ENCODE measurements at places on chromosomes 11 and 22.

DNA sequence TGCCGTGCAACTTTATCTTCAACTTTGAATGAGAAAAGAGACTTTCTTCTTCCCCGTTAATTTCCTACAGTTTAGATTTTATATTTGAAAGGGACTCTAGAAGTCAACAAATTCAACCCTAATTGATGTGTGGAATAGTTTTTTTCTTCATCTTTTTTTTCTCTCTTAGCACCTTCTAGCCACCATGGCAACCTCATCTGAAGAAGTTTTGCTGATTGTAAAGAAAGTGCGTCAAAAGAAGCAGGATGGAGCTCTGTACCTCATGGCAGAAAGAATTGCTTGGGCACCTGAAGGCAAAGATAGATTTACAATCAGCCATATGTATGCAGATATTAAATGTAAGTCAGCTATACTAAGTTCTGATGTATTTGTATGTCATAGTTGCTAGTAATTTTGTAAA lies 10.5 kb downstream of the GTF2H1 start:
- DNase-seq = no peak

DNA sequence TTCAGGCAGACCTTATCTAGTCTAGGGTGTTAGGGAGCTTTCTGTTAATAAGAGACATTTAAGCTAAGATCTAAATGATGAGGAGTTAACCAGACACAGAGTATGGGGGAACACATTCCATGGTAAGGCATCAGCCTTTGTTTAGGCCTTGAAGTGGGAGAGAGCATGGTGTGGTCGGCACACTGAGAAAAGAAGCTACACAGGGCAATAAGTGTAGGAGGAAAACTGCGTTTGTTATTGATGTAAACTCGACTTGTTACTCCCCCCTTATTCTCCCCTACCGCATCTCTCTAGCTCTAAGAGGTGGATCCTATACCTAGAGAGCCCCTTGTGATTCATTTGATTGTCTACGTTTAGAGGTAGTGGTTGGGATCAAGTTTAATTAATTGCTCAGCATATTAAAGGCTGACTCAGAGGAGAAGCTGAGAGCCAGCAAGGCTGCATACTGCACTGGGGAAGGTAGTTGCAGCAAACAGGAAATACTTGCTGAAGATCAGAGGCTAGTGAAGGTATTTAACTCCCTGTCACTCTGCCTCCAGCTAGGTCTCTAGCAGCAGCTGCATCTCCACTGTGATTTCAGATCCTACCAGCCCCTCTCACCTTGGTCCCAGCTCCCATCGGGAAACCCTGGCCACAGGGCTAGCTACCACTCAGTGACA lies 86.8 kb upstream of the TEAD1 start:
- peak; percentile 75 for DNase-seq

- no peak for DNase-seq
These were observed 757 bp upstream of the RBFOX2 start for GRCh38 chr22:36029406-36029755.

GRCh38 chr11:1292018-1292643 lies 17.3 kb downstream of the TOLLIP start:
- DNase-seq = no peak

DNA sequence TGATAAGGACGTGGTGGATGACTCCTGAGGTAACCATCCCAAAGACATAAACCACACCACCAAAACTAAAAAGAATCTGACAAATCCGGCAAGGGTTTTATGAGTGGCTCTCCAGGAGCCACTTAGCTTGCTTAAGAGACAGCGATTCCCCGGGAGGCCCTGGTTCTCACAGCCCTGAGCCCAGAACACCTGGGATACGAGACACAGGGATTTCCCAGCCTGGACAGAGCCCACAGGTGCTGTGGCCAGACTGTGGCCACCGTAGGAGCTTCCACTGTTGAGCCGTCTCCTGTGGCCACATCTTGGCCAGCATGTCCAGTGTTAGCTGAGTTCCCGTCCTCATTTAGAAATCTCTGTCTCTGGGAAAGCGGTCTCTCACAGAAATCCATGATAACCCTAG lies 71.2 kb upstream of the ASPHD2 start:
- DNase-seq = no peak

DNA sequence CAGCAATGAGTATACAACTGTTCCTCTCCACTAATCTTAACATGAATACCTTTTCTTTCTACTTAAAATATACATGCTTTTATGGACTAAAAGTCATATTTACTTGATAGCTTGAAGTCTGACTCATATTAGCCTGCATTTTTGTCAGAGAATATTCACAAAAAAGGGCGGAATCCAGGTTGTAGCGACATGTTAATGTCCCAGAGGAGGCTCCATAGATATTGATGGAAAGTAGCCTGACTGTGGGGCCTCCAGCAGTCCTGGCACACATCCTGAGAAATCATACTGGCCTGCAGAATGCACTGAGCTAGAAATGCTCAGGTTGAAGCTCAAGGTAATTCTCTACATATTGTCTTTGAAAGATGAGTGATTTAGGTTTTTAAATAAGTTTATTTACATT lies 1051.1 kb downstream of the NTM start:
- DNase-seq = no peak

DNA sequence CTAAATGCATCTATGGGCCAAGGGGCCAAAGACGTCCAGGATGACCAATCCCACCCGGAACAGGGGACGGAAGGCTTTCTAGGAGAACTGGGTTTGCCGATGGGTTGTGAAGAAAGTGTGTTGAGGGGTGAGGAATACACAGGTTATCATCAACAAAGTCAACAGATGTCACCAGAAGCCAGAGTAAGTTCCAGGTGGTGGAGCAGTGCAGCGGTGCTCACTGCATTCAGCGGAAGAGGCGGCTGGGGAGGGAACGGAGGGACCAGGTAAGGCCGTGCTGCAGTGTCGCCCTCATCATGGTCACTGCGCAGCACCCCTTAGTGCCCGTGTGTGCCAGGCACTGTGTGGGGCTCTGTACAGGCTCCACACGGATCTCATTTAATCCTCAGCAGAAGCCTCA lies 176.0 kb downstream of the EFCAB6 start:
- no peak for DNase-seq

GRCh38 chr11:46143049-46143806 lies 22.0 kb upstream of the PHF21A start:
- no peak for DNase-seq

GRCh38 chr22:34111210-34111824 lies 191.0 kb upstream of the LARGE1 start:
- peak; percentile 23 for DNase-seq

- no peak for DNase-seq
These were observed 11.4 kb downstream of the ALG12 start for GRCh38 chr22:49906799-49907290.

DNA sequence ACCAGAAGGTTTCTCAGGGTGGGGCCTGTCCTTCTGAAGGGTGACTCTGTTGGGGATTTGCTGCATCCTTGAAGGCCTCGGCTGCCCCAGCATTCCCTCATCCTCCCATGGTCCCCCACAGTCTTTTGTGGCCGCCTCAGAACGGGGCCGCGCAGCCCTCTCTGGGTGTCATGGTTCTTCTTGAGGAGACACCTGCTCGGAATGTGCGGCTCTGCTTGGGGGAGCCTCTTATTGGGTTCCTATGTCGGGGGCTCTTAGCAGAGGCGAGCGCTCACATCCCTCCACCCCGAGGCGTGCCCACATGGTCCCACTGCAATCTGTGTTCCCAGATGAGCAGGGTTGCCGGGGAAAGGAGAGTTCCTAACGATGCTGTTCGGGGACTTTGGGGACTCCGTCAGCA lies 1008.4 kb downstream of the BRD1 start:
- DNase-seq = no peak

DNA sequence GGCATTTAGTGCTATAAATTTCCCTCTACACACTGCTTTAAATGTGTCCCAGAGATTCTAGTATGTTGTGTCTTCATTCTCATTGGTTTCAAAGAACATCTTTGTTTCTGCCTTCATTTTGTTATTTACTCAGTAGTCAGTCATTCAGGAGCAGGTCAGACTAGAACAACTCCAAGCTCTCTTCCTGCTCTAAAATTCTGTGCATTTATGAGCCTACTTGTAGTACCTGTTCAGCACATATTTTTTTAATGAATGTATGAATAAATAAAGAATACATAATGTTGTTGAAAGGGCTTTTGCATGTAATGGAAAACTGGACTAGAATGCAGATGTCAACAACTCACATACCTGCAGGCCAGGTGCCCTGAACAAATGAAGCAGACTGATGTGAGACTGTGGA lies 13.7 kb upstream of the HEPHL1 start:
- DNase-seq = no peak

DNA sequence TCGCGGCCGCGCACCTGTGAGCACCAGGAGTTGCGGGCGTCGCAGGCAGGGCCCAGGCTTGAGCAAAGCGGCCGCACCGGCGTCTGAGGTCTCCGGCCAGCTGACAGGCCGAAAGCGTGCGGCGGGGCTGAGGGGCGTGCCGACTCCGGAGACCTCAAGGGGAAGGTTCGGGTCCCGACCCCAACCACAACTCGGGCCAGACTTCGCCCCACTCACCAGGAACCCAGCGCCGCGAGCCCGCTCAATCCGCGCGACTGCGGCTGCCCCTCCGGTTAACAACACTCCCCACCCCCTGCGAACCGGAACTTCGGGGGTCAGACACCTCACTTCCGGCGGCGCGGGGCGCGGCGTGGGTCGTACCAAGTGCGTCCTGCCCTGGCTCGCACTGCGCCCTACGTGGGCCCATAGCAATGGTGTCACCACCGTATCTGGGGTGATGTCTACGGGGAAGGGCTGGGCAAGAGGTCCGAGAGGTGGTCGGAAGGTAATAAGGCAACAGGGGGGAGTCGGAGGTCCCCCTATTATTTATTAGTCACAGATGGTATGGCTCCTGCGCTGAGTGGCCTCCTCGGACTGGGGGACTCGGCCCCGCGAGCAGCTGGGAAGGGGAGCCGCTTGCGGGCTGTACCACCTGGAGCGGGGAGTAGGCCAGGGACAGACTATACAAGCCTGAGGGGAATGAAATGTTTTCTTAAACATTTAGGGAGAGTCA lies at the start of gene SYVN1:
SYVN1 (minus strand) TSS at position 280 of the 712 bp plus-strand sequence. CDS start 918 bp downstream, outside the sequence.
- DNase-seq = peak; percentile 90

DNA sequence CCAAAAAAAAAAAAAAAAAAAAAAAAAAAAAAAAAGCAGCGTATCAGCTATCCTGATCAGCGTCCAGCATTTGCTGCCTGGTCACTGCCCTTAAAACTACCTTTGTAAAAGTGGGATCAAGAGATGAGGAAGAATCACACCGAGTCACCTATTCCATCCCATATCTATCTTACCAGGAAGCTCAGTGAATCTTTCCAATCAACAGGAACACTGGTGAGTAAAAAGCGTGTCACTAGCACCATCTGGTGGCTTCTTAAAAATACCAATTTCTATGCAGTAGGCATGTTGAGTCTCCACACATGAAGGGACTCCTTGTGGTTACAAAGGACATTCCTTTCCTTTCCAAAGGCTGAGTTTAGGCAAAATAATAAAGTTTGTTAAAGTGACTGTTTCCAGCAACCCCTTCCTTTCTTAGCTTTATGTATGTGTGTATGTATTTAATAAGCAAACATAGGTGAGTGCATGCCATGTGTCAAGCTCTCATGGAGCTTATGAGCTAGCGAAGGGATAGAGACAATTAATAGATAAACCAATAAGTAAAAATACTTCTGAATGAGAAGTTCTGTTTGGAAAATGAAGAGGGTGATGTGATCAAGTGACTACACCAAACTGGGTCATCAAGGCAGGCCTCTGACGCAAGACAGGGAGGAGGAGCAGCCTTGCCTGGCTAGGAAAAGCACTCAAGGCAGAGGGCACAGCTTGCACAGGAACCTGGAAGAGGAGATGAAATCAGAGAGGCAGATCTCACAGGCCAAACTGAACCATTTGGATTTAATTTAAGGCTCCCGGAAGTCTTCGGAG lies 13.9 kb upstream of the TP53AIP1 start:
- peak; percentile 83 for DNase-seq

DNA sequence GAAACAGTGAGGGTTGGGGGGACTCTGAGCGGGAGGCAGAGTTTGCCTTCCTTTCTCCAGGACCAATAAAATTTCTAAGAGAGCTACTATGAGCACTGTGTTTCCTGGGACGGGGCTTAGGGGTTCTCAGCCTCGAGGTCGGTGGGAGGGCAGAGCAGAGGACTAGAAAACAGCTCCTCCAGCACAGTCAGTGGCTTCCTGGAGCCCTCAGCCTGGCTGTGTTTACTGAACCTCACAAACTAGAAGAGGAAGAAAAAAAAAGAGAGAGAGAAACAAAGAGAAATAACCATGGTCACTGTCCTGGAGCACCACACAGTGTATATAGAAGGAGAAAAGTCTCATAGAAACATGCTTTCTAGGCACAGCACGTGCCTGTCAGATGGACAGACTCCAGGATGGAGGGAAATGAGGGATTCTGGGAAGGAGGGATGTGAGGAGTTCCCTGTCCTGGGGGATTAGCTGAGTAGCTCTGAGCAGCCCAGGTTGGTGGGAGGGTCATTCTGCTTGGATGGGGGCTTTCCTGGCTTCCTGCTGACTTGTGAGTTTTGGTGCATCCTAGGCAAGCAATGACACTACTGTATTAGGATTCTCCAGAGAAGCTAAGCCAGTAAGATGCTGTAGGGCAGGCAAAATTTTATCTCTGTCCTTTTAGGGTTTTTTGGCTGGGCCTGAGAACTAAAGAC lies 3.1 kb downstream of the GSTP1 start:
- no peak for DNase-seq

DNA sequence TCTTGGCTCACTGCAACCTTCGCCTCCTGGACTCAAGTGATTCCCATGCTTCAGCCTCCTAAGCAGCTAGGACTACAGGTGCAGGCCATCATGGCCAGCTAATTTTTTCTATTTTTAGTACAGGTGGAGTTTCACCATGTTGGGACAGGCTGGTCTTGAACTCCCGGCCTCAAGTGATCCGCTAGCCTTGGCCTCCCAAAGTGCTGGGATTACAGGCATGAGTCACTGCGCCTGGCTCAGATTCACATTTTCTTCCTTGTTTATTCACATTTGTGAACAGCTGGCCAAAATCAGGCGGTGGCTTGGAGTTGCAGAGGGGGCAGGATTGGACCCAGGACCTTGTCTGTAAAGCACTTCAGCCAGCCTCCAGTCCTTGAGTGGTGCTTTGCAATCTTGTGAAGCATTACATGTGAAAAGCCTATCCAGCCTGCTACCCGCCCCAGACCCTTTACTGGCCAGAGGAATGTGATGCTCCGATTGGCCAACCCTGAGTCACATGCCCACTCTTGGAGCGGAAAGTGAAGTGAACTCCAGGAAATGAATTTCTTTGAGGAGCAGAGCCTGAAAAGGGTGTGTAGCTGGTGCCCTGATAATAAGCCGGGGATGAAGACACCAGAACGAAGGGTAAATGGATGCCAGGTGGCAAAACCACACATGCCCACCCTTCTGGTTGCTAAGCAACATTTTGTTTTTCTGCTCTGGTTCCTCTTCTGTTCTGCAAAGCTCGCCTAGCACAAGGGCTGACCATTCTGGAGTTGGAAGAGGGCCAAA lies 62.6 kb upstream of the PTPRJ start:
- peak; percentile 65 for DNase-seq

DNA sequence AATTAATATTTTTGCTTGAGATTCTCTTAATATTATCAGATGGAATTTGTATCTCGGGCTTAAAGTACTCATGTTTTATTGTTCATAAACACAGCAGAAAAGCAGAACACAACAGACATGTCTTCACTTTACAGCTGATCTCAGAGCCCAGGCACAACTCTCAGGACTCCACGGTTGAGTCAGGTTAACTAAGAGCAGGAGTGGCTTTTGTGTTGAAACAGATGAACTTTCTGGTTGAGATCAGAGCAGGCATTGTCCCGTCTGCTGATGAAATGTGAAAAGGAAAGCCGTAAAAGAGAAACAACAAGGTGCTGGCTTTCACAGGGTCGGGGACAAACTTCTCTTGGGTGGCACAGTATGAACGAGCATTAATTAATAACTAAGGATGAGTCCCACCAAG lies 49.0 kb downstream of the JHY start:
- no peak for DNase-seq

- DNase-seq = no peak
These were observed 47.7 kb upstream of the FADD start for GRCh38 chr11:70155386-70155785.

All from ELR (cell line).